ENCODE measurements at places on chromosomes 4 and X.

- DNase-seq = no peak
Measured at GRCh38 chr4:42750856-42751255, 94.0 kb upstream of the ATP8A1 start.

DNA sequence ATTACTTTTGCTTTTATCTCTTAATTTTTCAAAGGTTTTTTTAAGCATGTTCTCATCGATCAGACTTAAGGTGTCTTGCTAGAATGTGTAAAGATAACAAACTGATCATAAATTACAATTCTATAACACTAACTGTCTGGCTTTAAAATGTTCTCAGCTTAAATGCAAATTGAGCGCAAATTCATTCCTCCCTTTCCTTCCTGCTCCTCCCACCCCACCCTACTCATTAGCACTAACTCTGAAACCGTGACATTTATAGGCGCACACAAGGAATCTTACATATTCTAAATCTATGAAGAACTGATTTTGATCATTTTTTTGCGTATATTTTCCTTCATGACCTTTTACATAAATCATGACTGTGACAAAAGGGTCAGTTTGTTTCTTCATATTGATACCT lies 590.0 kb upstream of the DIAPH2 start:
- DNase-seq = no peak

DNA sequence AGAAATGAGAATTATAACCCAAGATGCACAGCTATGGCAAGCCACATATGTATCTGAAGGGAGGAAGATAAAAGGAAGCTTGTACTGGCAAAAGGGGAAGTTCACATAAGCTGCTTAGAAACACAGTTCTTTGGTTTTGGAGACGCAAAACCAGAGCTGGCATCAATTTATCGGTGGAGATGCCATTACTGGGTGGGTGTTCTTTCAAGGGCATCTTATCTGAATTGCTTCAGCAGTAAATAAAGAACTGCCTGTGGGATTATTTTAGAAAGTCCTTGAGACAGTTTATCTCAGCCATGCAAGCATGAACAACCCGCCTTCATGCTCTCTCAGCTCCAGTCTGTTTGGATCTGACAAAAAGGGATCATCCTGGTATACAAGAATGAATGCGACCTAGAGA lies 60.8 kb downstream of the DDX60 start:
- DNase-seq = no peak

DNA sequence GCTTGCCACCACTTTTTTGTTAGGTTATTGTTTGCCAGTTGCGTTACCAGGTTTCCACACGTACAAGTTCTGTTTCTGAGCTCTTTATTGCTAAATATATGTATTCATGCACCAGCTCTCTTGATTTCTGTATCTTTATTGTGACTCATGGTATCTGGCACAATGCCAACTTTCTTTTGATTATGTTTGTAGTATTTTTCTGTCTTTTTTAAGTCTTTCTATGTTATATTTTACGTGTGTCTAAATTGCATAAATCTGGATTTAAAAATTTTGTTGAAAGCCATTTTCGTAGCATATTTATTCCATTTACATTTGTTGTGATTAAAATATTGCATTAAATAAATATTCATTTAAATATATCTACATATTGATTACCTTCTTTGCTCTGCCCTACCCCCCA lies 73.8 kb downstream of the KDM6A start:
- no peak for DNase-seq

GRCh38 chrX:136823175-136823574 lies 42.4 kb upstream of the ARHGEF6 start:
- DNase-seq = no peak
